ENCODE measurements at places on chromosomes 7 and 10.
A peak's percentile ranks its signal among the peaks of the same experiment; 100 is the strongest.

GRCh38 chr7:25482631-25483030, 254.3 kb upstream of the NPVF start:
- no peak for ATAC-seq

DNA sequence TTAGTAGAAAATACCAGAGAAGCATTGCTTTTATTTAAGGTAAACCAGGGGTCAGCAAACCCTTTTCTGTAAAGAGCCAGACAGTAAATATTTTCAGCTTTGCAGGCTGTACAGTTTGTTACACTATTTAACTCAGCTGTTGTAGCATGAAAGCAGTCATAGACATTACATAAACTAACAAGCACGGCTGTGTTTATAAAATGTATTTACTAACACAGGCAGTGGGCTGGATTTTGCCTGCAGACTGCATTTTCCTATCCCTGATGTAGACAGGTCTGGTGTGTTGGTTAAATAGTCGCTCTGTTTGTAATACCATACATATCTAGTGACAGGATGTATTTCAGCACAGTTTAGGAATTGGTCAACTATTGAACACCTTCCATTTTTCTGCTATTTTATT, 129.3 kb downstream of the ST7 start:
- no peak for ATAC-seq

- ATAC-seq: peak; percentile 36
Observed at GRCh38 chr7:51369746-51370145, 53.1 kb upstream of the COBL start.

DNA sequence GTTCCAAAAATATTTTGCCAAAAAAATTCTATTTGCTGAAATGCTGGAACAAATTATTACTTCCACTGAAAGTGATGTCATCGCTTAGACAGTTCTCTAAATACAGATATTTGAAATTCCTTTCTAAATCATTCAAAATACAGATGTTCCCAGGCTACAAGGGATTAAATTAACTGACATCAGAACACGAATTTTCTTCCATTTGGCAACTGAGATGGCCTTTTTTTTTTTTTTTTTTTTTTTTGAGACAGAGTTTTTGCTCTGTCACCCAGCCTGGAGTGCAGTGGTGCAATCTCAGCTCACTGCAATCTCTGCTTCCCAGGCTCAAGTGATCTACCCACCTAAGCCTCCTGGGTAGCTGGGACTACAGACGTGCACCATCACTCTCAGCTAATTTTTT, 57.0 kb downstream of the P4HA1 start:
- no peak for ATAC-seq

- no peak for ATAC-seq
Observed at GRCh38 chr7:27405780-27406179, 163.2 kb downstream of the EVX1 start.

DNA sequence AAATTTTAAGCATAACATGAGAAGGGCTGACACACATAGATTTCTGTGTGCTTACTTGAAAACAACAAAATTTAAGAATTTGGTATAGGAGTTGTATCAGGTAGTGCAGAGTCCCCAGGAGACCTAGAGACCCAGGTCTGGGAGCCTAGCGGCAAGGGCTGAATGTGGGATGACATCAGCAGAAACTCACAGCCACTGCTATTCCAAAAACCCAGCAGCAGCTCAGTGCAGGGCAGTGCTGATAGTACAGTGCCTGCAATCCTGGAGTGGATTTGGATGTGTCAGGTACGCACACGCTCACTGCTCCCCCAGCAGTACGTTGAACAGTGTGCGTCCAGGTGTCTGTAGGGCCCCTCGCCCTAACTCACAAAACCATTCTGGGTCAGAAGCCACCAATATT, 87.1 kb downstream of the EGFR start:
- no peak for ATAC-seq

DNA sequence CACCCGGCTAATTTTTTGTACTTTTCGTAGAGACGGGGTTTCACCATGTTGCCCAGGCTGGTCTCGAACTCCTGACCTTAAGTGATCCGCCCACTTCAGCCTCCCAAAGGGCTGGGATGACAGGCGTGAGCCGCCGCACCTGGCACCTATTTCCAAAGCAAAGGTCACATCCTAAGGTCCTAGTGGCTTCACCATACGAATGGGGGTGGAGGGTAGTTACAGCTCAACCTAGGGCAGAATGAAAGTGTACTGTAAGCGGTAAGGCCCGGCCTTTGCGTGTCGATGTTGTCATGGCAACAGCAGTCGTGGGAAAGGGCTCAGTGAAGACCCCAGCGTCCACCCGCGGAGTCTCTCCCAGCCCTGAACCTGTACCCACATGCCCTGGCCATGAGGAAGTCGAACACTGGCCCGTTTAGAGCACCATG, 1.6 kb upstream of the COX19 start:
- no peak for ATAC-seq

- no peak for ATAC-seq
Observed at GRCh38 chr7:25756601-25757000, 395.4 kb upstream of the NFE2L3 start.

DNA sequence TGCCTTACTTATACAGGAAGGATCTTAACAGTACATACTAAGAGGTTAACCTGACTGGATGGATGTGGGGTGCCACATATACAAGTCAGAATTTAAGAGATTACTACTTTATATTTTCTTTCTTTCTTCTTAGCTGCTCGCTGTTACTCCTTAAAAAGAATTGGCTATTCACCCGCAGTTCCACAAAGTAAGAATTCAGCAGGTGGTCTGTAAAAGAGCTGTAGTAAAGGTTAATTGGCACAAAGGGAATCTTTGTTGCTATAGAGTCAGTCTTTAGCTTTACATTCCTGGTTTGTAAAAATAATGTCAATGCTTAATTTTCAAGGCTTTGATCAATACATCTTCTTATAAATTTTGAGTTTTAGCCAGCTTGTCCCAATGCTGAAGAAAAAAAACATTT, 43.2 kb downstream of the RALA start:
- ATAC-seq: no peak

DNA sequence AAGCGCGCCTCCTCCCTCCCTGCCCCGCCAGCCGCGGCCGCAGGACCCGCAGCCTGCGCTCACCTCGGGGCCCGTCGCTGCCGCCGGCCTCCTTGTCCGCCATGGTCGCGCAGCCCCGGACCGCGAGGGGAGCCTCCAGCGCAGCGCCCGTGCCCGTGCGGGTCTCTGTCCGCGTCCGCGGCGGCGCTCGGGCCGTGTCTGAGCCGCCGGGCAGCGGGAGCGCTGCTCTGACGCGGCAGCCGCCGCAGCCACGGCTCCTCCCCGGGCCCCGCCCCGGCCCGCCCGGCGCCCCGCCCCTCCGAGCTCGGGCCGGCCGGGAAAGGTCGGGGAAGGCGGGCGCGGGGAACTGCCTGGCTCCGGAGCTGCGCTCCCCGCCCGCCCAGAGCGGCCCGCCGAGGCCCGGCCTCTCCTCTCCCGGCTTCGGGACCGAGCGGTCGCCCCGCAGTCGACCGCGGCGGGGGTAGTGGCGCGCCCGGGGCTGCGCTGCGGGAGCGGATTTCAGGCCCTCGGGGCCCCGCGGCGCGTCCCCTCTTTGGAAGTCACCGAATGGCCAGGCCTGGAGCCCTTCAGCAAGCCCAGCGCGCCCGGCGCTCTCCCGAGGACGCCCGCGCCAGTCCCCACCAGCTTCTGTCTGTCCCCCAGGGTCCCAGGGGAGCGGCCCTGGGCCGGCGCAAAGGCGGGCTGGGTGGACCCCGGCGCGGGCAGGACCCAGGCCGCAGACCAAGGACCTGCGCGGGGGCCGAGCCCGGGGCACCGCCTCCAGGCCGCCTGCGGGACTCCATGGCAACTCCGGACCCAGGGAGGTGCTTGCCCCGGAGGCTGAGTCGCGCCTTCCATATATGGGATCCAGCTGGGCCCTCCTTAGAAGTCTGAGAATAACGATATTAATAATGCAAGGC, at the start of gene HSPA12A:
Gene HSPA12A (minus strand): TSS at position 200 of the 899 bp plus-strand sequence. CDS start 97 bp downstream, at position 103.
- ATAC-seq: peak; percentile 92

- ATAC-seq: no peak
Observed at GRCh38 chr7:23183279-23184012, 1.6 kb downstream of the NUP42 start.

DNA sequence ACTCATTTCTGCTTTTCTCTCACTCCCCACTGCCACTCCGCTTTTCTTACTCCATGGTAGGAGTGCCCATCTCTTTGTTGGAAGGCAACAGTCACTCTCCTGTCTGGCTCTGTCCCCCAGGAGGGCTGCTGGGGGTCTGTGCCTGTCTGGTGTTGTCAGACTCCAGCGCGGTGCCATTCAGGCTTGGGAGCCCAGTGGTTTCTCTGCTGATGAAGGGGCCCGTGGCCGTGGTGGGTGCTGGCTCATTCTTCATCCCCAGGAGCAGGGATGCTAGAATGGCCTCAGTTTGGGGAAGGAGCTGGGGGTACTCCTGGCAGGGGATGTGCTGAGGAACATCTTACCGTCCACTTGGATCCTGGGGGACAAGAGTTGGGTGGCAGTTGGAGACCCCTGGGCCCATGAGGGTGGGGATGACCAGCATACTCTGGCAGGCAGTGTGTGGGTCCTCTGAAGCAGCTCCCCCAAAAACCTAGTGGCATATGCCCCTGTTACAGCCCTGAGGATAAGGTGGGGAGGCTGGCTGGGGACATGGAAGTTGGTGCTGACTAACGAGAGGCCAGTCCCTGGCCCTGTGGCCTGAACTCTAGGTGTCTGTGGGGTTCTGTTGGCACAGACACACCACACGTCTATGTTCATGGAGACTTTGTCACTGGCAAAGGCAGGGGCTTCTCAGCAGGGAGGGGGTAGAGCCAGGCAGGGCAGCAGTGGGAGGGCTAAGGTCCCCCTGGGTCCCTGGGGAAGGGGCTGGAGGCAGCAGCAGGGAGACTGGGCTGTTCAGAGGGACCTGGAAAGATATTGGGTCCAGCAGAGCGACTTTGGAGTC, 102.8 kb upstream of the RET start:
- no peak for ATAC-seq

GRCh38 chr7:876972-877311, 588 bp downstream of the GET4 start:
- ATAC-seq: peak; percentile 5

GRCh38 chr10:6953271-6953801, 373.3 kb upstream of the PRKCQ start:
- no peak for ATAC-seq

- ATAC-seq: no peak
Observed at GRCh38 chr10:4391683-4392082, 434.3 kb upstream of the AKR1E2 start.

- no peak for ATAC-seq
Observed at GRCh38 chr7:98483276-98483963, 82.5 kb upstream of the BAIAP2L1 start.

- ATAC-seq: no peak
Observed at GRCh38 chr7:122260336-122260735, 44.2 kb downstream of the FEZF1 start.

DNA sequence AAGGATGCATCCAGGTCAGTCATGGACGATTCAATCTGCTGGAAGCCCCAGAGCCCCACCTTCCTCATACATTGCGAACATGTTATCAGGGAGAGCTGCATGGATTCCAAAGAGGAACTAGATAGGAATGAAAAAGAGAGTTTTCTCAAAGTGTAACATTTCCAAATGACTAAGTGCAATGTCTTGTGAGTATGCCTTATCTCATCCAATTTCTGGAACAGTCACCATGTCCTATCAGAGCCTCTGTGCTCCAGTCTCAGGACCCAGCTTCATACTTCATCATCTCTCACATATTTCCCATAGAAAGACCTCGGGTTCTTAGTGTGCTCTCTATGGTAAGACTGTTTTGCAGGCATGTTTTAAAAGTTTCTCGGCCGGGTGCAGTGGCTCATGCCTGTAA, 26.8 kb downstream of the ZC3HC1 start:
- ATAC-seq: no peak

GRCh38 chr10:70985824-70986622, 97.7 kb upstream of the PCBD1 start:
- ATAC-seq: peak; percentile 77

DNA sequence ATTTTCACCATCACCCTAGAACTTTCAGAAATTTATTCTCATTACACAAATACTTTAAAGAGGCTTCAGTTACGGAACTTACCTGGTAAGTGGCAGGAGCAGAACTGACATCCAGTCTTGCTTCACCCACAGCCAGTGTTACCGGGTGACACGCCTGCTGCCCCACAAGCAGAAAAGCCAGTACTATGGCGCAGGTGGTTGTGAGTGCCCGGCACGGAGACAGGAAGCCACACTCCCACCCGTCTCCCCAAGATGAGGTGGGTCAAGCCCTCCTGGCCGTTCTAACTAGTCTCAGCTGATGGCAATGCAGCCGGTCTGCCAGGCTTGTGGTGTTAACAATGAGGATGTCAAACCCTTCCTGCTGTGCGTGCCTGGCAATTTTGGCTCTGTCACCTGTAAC, 86.9 kb downstream of the PROSER2 start:
- ATAC-seq: no peak

GRCh38 chr10:14588084-14588937, 186.4 kb downstream of the FAM107B start:
- ATAC-seq: peak; percentile 28

All from esophagus mucosa (tissue), 1 donor.